Pancreas (tissue), 10 donors: ENCODE measurements at places on chromosomes 5 and 9.
A peak's percentile ranks its signal among the peaks of the same experiment; 100 is the strongest.

GRCh38 chr9:32579706-32580331 lies 6.9 kb upstream of the NDUFB6 start:
- peak; percentile 80 for DNase-seq

DNA sequence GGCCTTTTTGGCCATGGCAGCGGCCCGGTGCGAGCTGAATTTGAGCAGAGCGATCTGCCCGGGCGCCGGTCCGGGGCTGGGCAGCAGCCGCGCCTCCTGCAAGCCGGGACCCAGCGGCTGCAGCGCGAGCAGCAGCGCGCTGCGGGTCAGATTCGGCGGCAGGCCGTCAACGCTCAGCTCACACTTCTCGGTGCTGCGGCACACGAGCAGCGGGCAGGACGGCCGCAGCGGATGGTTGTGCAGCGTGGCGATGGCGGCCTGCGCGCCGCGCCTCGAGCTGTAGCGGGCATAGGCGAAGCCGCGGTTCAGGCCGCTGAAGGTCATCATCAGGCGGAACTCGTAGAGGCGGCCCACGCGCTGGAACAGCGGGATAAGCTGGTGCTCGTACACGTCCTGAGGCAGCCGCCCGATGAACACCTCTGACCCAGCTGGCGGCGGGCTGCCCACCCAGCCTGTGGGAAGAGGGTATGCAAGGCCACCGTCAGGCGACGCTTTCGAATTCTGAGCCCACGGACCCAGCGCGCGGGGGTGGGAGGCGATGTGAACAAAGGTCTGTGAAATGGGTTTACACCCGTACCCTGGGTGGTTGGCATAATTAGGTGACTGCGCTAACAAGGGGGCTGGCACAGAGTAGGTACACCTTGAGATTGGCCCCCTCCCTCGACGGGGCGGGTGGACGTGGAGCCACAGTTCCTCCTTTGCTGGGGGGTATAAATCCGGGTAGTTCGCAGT lies 755 bp downstream of the DND1 start:
- DNase-seq = peak; percentile 69

GRCh38 chr5:60356745-60357144 lies 343.2 kb downstream of the DEPDC1B start:
- no peak for DNase-seq

DNA sequence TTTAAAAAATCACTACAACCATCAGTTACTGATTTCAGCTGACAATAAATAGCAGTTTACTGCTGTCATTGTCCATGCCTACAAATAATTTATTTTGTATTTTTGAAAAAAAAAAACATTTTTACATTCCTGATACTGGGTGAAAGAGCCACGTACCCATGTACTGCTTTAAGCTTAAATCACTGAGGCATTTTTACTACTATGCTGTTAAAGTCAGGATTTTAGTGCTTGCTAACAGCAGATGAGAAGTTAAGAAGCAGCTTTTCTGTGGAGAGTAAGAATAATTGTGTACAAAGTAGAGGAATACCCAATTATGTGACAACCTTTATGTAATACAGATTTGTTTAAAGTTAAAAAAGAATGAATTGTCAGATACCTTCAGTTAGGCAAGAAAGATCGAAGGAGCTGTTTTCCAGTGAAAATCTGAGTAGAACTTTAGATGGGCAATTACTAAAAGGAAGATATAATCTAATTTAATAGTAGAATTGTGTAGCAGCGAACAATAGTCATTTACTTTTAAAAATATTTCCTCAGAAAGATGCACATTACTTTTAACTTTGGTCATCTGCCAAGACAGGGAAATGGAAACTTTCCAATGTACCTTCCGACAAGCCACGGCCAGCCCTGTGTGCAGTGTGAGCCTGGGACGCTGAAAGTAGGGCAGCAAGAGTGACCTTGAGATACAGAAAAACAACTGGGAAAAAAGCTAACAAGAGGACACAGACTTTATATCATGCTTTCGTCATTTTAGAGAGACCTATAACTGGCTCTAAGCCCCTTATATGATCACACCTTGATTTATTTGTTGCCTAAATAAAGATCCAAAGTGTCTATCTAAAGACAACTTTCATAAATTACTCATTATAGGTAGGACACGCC lies 39.9 kb downstream of the RHOBTB3 start:
- peak; percentile 68 for DNase-seq

DNA sequence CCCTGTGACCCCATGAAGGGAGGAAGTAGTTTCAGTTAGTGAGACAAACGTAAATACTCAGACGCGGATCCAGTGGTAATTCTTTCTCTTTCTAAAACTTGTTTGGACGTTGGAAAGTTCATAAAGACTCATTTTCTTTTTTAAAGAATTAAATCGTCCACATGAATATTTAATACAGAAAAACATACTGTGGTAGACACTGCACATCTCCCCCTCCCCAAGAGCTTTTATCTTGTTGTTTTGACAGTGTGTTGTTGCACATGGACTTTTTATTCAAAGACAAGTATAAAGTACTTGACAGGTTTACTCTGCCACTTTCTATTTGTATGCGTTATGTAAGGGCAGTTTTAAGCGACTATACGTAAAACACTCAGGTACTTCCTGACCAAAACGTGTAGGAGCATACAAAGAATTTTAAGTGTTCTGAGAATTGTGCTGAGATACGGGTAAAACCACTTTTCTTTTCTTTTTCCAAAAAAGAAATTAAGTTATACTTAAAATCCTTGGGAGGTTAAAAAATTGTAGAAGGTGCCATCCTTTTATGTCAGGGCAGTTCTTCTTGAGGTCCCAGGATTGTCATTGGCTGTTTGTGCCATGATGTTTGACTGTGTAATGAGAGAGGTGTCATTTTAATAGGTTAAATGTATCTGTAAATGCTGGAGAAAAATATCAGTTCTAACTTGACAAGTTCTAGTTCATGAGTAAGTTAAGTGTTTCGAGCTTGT lies 1.3 kb downstream of the NIPBL start:
- DNase-seq = no peak

- no peak for DNase-seq
Measured at GRCh38 chr9:123238365-123238764, 30.0 kb downstream of the STRBP start.
